AG10803 (cell line): ENCODE measurements at places on chromosomes 12 and 14.
A peak's percentile ranks its signal among the peaks of the same experiment; 100 is the strongest.

DNA sequence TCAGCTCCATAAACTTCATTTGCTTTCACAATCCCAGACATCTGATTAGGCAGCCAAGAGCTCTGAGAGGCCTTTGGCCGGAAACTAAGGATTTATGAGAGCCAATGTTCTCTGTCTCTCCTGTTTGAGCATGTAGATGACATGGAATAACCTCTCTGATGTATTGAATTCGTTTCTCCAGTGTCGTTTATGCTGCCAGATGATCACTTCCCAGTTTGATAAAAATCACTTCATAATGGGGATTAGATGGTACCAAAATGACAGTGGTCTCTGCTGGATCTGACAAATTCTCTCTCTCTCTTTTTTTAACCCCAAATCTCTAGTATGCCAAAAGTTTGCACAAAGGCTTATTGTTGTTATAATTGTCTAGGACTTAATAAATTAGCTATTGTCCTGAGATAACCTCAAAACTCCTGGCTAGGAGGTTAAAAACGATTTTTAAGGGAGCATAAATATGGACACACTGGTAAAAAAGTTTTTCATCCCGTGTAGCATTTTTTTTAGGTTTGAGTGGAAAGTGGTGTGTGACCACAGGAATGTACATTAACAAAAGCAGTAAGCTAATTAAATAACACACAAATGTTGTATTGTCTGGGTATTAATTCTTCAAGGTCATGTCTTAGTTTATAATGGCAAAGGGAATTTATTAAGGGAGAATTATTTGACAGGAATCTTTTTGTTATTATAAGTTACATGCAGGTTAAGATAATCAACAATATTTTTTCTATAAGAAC, 82.6 kb upstream of the USP44 start:
- DNase-seq, result peak; percentile 62

- no peak for DNase-seq
Observed at GRCh38 chr12:67427336-67427735, 158.2 kb downstream of the CAND1 start.

- no peak for DNase-seq
Observed at GRCh38 chr12:103901518-103902173, 28.6 kb upstream of the HSP90B1 start.

- DNase-seq, result no peak
Observed at GRCh38 chr12:24947541-24948419, 1.1 kb downstream of the BCAT1 start.

GRCh38 chr12:12734561-12735071, 17.4 kb downstream of the CDKN1B start:
- DNase-seq, result peak; percentile 75

DNA sequence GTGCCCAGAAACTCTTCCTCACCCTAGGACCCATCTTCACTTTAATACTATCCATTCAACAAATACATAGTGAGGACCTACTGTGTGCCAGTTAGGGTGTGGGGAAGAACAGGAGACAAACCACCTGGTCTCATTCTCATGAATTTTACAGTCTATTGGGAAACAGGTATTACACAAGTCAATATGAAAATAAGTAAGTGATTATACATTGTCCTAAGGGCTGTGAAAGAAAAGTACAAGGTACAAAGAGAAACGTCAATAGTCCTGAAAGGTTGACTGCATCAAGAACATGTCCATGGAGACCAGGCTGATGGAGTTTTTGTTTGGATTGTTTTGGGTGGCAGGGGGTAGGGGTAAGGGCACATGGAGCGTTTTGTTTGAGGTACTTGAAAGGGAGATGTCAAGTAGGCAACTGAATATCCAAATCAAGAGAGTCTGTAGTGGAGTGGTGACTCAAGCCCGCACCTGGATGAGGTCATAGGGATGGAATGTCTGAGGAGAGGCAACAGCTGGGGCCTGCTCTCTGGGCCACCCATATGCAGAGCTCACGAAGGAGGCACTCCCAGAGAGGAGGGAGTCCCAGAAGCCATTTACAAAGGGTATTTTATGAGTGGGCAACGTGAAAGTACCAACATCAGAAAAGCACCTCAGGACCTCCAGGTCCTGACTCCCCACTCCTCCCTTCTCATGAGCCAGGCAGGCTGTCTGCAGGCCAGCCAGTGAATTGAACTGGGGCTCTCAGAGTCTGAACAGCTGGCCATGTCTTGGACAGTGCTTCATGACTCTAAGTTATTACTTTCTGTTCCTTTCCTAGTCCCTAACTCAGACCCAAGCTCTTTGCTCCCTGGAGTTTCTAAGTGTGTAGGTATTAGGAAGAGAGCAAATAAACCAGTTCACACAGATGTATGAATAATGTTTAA, 272.0 kb downstream of the ZFP36L1 start:
- no peak for DNase-seq
